Right hindlimb (tissue), 1 donor: ENCODE measurements at places on chromosomes 6 and 20.
A peak's percentile ranks its signal among the peaks of the same experiment; 100 is the strongest.

DNA sequence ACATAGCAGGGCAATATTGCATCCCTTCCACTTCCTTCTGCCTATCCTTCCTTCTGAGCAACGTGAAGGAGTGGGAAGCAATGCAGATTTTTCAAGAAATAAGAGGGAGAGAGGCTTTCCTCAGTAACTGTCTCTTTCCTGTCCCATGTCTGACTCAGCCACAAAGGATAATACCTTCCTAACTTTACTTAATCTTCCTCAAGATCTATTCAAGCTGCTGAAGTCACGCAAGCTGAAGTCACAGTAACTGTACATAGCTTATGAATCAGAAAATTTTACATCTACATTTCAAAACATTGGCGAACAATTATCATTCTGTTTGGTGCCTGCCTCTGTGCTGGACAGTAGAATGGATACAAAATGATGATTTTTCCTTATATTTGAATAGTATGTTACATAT lies 86.4 kb upstream of the POU3F2 start:
- no peak for DNase-seq

DNA sequence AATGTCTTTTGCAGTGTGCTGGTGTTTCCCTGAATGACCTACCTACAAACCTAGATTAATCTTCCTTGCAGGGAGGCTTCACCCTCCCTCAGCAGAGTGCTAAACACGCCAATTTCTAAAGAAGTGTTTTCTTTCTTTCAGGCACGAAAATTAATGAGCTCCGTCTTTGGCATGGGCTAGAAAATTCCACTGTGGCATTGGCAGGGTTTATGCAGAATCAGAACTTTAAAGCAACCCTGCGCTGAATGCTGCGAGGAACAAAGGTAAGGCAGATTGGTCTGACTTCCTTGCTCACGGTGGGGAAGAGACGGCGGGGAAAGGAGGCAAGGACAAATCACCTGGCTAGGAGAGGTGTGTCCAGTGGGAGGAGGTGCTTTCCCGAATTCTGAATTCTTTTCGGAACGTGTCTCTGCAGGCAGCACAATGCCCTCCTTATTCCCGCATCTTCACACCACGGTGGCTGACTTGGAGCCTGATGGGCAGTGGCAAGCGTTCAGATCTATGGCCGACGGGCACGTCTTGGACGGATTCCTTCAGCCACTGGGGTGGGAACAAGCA lies 6.2 kb upstream of the BANF2 start:
- peak; percentile 47 for DNase-seq

DNA sequence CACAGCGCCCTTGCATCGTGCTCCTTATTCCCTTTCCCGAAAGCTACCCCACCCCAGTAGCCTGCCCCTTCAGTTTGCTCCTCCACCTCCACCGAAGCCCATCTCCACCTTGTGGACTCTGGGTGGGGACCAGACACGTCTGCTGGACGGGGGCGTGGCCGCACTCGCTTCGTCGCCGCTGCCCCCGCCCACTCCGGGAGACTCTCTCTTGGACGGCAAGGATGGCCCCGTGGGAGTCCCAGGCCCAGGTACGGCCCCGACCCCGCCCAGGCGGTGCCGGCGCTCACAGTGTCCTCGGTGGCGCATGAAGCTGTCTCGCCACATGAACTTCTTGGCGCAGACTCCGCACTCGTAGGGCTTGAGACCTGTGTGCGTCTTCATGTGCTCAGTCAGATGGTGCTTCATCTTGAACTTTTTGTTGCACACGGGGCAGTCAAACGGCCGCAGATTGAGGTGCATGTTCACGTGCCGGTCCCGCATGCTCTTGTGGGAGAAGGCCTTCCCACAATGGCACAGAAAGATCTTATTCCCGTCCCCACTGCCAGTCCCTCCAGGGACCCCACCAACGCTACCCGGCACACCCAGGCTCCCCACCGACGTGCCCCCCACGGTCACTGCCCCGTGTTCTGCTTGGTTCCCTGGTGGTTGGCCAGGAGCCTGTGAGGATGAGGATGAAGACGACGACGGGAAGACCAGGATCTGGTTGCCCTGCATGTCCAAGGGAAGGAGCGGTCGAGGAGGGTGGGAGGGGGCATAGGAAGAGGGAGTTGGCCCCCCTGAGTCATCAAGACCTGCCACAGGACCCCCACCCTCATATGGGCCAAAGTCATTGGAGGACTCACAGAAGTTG lies 1.3 kb upstream of the TAPBP start:
- DNase-seq = peak; percentile 56

DNA sequence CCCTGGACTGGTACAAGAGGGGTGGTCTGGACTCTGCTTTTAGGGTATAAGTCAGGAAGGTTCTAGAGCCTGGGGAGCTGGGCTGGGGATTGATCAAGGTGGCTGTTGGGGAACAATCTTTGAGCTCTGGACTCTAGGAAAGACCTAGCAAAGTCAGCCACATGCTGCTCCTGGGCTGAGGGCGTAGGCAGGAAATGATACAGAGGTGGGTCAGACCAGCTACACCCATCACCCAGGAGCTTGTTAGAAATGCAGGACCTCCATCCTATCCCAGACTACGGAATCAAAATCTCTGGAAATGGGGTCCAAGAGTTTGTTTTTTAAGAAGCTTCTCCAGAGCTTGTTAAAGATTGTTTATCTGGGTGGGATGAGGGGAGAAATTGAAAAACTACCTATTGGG lies 9.4 kb downstream of the ADTRP start:
- DNase-seq = no peak

GRCh38 chr20:2754424-2754823 lies 46.0 kb downstream of the CPXM1 start:
- DNase-seq = no peak

GRCh38 chr6:107600936-107601335 lies 111.0 kb downstream of the SOBP start:
- peak; percentile 64 for DNase-seq

GRCh38 chr6:6694825-6695624 lies 106.5 kb downstream of the LY86 start:
- DNase-seq = no peak

DNA sequence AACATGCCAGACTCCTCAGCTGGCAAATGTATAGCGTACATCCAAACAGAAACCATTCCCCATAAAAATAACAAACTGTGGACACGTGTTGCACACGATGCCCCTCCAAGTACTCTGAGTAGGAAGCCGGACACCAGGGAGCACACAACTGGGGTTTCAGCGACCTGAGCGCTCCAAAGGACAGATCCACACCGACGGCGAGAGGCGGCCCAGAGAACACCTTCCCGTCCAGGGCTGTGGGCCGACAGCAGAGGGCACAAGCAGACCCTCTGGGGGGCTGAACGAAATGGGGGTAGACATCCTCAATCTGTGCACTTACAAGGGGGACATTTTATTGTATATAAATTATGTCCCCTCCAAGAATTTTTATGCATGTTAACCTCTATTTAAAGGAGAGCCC lies 24.7 kb downstream of the TAF4 start:
- no peak for DNase-seq

- no peak for DNase-seq
Measured at GRCh38 chr6:100549406-100550167, 84.9 kb upstream of the SIM1 start.

DNA sequence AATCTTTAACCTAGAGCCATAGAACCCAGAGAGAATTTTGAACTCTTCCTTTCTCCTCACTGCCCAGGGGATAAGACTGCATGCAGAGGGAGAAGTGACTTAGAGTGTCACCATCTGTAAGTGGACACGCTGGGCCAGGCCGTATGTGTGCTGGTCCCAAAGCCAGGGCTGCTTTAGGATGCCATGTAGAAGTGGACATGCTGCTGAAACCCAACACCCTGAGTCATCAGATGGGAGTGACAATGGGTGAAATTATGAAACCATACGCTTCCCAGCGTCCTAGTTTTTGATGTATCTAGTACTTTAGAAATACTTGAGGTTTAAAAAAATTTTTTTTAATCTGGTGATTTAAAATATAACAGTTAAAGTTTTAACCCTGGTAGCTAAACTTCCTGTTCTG lies 191.1 kb downstream of the FNDC1 start:
- peak; percentile 47 for DNase-seq

- DNase-seq = no peak
Measured at GRCh38 chr20:10260316-10260715, 41.7 kb downstream of the SNAP25 start.

DNA sequence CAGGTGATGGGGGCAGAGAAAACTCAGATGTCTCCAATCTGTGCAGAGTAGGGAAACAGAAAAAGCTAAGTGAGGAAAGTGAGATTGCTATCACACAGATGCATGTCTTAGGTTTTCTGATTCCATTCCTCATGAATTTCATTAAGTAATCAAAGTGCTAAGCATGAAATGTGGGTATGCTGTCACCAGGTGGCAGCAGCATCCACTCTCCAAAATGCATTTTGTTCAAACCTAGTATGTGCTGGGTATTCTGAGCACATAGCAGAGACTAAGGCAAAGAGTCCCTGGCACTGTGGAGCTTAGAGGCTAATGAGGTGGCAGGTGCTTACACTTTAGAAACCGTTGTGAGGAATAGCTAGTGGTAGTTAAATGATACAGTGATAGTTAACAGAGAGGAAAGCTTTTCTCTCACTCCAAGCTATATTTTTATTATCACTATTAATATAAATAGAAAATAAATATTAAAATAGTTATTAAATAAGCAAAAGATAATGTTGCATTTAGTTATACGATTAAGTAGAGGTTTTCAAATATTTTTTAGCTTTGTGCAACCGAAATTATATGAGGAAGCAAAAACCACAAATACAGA lies 179.5 kb downstream of the CDH26 start:
- DNase-seq = no peak

- DNase-seq = no peak
Measured at GRCh38 chr6:47207261-47207660, 102.4 kb downstream of the TNFRSF21 start.

GRCh38 chr20:41031243-41031619 lies 2.6 kb downstream of the TOP1 start:
- no peak for DNase-seq

DNA sequence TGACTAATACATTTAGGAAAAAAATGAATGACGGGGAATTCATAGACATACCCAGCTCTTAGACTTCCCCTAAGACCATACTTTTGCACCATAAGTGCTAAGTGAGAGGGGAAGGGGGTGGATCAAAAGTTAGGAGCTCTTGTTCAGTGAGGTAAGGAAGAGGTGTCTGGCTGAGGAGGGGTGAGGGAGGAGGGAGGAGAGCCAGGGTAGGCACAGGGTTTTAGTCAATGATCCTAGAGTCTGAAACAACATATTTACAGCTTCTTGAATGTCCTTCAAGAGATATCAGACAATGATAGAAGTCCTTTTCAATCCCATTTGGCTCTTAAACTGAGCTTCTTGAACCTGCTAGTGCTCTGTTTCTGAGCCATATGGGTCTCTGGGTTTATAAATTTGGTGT lies 135.4 kb downstream of the FNDC1 start:
- DNase-seq = no peak

- no peak for DNase-seq
Measured at GRCh38 chr6:149474108-149474935, 10.5 kb downstream of the ZC3H12D start.

- no peak for DNase-seq
Measured at GRCh38 chr6:53498649-53499048, 46.3 kb downstream of the GCLC start.

DNA sequence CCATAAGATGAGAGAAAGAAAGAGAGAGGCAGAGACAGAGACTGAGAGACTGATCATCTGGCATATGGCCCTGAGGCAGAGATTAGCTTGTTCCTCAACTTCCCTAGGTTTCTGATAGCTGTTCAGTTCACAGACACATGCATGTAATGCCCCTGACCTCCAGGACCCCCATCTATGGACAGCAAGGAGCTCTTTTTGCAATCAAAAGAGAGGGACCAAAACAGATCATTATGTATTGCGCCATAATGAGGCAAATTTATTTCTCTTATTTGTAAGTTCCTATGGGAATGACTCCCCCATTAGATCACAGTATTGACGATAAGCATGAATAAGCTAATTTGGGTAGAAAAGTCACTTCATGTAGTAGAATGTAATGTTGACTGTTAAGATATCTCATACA lies 25.6 kb downstream of the KCNQ5 start:
- DNase-seq = no peak

DNA sequence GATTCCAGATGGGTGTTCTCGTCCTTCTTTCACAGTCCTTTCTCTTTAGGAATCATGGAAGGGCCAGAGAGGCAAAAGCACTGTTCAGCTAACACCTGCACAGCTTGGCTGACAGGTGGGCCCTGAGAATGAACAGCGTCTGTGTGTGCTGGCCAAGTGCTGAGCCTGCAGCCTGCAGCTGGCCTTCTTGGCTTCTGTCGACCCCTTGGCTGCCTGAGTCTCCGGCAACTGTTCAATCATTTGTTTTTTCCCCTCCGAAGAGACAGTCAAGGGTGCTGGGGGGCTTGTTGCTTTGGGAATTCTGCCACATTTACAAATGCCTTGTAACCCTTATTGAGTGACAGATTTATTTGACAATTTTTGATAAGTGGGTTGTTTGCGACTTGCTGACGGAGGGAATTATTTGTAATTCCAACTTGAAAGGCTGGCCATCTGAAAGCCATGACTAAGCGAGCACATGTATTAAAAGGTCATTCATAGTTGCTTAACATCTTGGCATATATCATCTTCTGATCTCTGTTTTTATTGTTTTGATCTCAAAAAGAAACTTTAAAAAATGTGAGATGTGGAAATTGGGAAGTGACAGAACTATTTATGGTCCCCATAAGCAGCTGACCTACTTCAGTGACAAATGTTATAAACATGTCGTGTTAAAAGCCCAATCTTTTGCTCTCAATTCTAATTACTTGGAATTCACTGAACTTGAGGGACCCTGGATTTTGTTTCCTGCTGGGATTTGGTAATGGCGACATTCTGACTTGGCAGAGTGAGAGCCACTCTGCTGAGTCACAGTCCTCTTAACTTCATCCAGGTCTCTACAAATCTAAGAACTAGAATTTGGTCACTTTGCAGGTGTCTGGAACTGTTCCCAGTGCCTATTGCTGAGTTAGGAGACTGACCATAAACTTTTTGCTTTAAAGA lies 41.9 kb upstream of the FERMT1 start:
- DNase-seq = peak; percentile 80

GRCh38 chr6:54694928-54695532 lies 151.5 kb upstream of the FAM83B start:
- DNase-seq = no peak

DNA sequence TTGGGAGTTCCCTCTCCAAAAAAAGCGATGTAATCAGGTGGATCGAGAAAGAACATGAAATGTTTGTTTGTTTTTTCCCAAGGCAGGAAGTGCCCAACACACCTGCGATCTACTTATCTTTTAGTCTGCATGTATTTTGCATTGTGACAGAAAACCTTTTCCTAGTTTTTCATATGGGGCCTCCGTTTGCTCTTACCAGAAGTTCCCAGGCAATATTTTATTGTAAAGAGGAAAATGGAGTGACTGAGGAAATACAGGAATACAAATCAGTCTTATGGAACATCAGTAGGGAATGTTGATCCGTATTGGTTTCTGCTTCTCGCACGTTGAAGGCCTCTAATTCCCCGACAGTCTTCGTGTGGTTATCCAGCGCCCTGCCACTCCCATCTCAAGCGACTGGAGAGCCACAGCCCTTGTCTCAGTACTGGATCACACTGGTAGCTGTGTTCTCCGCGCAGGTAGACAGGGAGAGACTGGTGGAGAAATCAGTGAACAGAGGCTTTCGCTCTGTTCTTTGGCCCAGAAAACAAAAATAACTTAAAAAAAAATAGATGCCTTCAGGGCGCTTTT lies 107.4 kb downstream of the TRIM27 start:
- no peak for DNase-seq
